ENCODE measurements at places on chromosomes 1 and 21.

- no peak for DNase-seq
These were observed 5.7 kb upstream of the PLPP3 start for GRCh38 chr1:56584910-56585528.

DNA sequence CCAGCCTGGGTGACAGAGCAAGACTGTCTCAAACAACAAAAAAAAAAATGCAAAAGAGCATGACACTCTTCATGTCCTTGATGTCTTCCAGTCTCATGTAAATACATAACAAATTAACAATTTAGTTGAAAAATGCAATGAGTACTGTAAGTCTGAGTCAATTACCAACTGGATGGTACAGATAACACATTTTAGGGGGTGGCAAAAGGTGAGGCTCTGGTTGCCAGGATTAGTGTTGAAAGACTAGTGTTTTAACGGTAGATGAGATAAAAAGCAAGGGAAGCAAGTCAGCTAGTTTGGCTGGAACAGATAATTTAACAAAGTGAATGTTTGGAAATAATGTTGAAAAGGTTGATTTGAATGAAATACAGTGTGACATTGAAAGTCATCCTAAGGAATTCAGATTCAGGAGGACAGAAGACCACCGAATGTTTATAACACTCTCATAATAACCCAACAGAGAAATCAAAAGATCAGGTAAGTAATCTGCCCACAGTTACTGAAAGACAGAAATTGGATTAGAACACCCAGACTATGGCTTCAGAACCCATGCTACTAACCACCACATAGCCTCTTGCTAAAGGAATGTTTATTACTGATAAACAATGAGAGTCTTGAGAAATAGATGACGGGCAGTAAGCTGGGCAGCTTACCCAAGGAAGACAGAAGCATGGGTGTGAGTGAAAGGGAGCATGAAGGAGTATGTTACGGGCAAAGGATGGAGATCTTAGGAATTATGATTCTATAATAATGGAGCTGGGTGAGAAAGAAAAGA is 312.4 kb downstream of the HMCN1 start:
- no peak for DNase-seq

DNA sequence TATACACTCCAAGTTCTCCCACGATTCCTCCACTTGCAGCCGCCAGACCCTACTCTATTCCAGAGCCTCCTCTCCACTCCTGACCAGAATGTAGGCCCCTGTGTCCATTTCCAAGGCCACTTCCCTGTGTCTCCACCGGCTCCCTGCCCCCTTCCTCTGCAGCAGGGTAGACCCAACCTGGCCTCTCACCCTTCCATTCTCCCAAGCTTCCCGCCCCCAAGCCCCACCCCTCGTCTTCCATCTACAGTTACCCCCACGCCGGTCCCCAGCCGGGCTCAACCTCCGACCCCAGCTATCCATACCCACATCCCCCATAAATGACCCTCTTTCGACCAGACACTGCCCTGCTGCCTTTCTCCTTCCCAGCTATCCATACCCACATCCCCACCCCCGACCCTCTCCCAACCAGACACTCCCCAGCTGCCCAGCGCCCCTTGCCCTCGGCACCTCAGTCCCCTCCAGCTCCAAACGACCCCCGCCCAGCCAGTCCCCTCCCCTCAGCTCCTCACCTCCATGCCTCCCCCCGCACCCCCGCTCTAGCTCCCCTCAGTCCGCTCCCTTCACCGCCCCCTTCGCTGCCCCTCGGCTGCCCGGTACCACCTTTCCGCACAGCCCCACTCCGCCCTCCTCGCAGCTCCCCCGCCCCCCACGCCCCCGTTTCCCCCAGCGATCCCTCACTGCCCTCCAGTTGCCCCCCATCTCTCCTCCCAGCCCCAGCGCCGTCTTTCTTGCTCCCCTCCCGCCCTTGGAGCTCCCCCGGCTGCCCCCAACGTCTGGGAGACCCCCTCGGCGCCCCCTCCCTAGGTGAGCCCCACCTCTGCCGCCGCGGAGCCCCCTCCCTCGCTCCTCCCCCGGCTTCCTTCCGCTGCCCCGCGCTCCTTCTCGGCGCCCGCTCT is 670 bp downstream of the RAB3B start:
- DNase-seq: no peak

DNA sequence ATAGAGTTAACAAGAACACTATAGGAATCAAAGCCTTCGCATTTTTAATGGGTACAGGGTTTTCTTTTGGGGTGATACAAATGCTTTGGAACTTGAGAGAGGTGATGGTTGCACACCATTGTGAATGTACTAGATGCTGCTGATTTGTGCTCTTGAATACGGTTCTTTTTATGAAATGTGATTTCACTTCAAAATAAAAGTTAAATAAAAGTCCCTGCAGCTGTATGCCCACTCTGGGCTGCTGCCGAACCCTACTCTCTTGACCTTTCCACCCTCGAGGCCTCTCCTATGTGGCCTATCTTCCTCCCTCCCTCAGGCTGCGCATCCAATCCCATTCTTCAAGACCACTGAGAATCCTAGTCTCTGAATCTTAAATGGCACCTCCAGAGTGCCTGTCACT is 168.5 kb upstream of the AJAP1 start:
- DNase-seq: no peak

- DNase-seq: no peak
These were observed 39.9 kb downstream of the DIRAS3 start for GRCh38 chr1:68010543-68010942.

All from CD4-positive, alpha-beta T cell treated with Interleukin-6 for 4 hours (primary cell).